ENCODE measurements at places on chromosomes 16 and 17.

DNA sequence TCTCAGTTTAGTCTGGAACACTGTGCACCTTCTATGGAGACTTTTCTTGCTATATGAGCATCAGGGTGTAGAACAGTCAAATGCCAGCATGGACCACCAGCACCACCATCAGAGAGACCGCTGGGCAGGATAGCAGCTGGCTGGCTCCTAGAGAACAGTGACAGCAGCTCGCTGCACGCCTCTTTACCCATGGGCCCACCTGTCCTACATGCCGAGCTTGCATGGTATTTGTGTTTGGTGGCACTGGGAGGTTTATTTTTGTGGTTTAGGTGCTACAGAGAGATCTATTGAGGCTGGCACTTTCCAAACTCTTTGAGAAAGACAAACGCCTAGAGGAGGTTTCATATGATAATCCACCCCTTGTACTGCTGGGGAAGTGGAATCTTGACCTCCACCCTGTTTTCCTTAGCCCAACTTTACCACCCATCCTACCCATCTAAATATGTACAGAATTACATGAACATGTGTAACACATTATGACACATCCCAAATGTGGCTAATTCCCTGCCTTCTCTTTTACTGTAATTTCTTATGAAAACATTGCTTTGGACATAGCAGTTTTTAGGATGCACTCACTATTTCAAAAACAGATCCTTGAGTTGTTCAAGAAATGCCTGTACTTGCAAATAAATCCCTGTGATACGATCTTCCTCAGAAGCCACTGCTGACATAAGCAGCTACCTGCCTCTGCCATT, 46.3 kb downstream of the COG7 start:
- DNase-seq = no peak
- peaks cover 77% of the 10 kb centered on the region for H3K36me3 ChIP-seq
- H3K27ac ChIP-seq = no peak overlapping the region
- no peak overlapping the region for H3K4me3 ChIP-seq
- no peaks in the 10 kb centered on the region for H3K27me3 ChIP-seq

- H3K27ac ChIP-seq = no peak overlapping the region
- H3K27me3 ChIP-seq = no peaks in the 10 kb centered on the region
- no peak for DNase-seq
- H3K4me1 ChIP-seq = peaks cover 17% of the 10 kb centered on the region
Measured at GRCh38 chr17:21124086-21124485, 2.7 kb upstream of the DHRS7B start.

DNA sequence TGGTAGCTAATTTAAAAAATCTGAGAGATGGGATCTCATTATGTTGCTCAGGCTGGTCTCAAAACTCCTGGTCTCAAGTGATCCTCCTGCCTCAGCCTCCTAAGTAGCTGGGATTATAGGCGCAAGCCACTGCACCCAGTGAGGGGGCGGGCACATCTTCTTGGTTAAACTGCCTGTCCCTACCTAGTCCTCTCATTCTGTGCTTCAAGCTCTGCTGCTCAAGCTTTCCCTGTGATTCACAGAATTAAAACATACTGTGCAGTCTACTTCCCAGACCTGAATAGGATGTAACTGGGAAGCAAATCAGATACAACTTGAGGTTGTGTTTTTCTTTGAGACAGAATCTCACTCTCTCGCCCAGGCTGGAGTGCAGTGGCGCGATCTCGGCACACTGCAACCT, 2.3 kb downstream of the MRPL38 start:
- H3K27ac ChIP-seq = no peak overlapping the region
- no peak overlapping the region for H3K4me3 ChIP-seq
- H3K27me3 ChIP-seq = no peaks in the 10 kb centered on the region
- H3K36me3 ChIP-seq = peaks cover 43% of the 10 kb centered on the region
- H3K4me1 ChIP-seq = peaks cover 30% of the 10 kb centered on the region
- DNase-seq = no peak

GRCh38 chr17:63039342-63039741, 73.3 kb downstream of the TANC2 start:
- H3K27ac ChIP-seq = no peak overlapping the region
- H3K4me1 ChIP-seq = no peaks in the 10 kb centered on the region
- no peaks in the 10 kb centered on the region for H3K27me3 ChIP-seq
- H3K36me3 ChIP-seq = no peaks in the 10 kb centered on the region

All from upper lobe of left lung (tissue), 6 donors.